Activated T-helper 2 cell treated with anti-CD3 and anti-CD28 coated beads, Interferon-gamma antibody, Interleukin-2, Interleukin-4, amounts not matched to agents 10 μg/mL and 5 μg/mL and 100 μg/mL, durations not matched to agents 14 hours and 24 hours and 36 hours (primary cell): ENCODE measurements at places on chromosomes 13 and 19. TPM values are rescaled to one million over a fixed set of nuclear protein-coding genes. Genes with fewer than 3 reads are reported as not detected.

DNA sequence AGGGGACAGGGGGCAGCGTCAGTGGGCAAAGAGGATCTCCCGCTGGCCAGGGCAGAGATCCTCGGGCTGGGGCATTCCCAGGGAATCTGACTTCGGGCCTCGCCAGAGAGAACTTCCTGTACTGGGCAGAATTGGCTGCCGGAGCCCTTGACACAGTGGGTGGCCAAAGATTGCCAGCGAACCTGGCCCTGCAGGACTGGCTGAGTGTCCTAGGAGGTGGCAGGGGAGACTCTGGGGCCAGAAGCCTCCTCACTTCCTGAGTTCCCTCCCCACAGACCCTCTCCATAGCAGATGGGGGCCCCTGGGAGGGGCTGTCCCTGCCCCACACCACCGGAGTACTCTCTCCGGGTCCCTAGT, 19.3 kb downstream of the DPP9 start:
- DNase-seq = no peak

- DNase-seq = no peak
These were observed 1.7 kb downstream of the PLIN5 start for GRCh38 chr19:4533334-4533733.

DNA sequence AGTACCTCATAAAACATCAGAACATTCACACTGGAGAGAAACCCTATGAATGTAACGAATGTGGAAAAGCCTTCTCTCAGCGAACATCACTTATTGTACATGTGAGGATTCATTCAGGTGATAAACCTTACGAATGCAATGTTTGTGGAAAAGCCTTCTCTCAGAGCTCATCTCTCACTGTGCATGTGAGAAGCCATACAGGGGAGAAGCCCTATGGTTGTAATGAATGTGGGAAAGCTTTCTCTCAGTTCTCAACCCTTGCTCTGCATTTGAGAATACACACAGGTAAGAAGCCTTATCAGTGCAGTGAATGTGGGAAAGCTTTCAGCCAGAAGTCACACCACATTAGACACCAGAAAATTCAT, 22.0 kb downstream of the ZNF146 start:
- no peak for DNase-seq

THSD8 gene
- 28.6 and 29.8 TPM in 2 replicates for total RNA-seq

ZNF701 gene
- 17.1 and 17.8 TPM in 2 replicates for total RNA-seq

DNA sequence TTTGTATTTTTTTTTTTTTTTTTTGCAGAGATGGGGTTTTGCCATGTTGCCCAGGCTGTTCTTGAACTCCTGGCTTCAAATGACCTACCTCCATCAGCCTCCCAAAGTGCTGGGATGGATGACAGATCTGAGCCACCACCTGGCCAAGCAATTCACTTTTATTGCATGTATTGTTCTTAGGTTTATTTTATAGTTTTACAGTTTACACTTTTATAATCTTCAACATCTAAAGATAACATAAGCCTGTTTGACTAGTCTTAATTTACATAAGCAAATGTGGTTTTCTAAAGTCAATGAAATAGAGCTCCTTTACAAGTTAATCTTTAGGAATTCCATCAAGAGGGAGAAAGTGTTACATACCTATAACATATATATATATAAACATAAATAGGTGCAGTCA, 9.5 kb upstream of the MPV17L2 start:
- no peak for DNase-seq

DNA sequence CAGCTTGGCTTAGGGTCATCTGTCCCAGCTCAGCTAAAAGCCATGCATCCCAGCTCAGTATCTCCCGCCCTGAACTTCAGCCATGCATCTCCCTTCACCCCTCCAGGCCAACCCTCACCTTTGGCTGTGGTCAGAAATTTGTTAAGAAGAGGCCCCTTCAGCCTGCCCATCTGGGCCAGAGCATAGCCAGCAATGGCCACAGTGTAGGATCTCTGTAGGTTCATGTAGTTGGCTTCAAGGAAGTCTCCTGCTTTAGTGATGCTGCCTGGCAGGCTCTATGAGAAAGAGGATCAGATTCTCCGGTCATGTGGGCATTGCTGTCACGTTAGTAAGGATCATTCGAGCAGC, 16.6 kb upstream of the TNFSF14 start:
- no peak for DNase-seq

GRCh38 chr19:389255-389934, 19.6 kb downstream of the C2CD4C start:
- DNase-seq = no peak

GRCh38 chr19:41623360-41623759, 3.5 kb downstream of the CEACAM4 start:
- DNase-seq = no peak

NCCRP1 gene
- total RNA-seq = not detected in 2 replicates

GRCh38 chr13:109517517-109517916, 268.9 kb downstream of the IRS2 start:
- no peak for DNase-seq

DNA sequence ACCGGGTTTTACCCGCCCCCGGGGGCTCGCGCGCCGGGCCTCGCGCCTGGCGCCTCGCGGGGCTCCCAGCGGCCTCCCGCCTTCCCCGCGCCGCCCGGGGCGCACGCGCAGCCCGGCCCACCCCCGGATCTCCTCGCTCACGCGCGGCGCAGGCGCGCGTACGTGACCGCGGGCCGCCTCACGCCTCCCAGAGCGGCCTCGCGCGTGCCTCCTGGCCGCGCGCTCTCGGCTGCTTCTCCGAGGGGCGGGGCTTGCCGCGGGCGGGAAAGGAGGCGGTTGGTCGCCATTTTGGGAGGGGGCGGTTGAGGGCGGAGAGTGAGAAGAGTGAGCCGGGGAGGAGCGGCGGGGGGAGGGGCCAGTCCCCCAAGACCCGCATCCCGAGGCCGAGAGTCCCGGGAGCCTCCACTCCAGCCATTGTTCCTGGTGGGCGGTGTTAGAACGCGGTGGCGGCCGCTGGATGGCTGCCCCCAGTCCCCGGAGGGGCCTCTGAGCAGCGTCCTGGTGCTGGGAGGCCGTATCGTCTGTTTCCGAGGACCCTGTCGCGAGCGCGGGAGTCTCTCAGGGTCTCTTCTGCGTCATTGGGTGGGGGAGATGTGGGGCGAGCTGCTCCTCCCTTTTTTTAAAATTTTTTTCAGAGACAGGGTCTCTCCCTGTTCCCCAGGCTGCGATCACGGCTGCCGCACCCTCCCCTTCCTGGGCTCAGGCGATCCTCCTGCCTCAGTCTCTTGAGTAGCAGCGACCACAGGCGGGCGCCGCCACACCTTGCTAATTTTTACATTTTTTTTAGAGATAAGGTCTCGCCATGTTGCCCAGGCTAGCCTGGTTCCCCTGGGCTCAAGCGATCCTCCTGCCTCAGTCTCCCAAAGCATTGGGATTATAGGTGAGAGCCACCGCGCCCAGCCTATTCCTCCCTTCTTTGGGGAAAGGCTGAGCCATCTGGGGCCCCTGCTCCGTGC, at the start of gene ZNF541:
Gene ZNF541 (minus strand): TSS at position 78 of the 956 bp plus-strand sequence. CDS start 17,292 bp downstream, outside the sequence.
- DNase-seq = peak; percentile 63

LSR gene
- 0.30 and 1.0 TPM in 2 replicates for total RNA-seq
